ENCODE measurements at places on chromosomes 5 and 9.

DNA sequence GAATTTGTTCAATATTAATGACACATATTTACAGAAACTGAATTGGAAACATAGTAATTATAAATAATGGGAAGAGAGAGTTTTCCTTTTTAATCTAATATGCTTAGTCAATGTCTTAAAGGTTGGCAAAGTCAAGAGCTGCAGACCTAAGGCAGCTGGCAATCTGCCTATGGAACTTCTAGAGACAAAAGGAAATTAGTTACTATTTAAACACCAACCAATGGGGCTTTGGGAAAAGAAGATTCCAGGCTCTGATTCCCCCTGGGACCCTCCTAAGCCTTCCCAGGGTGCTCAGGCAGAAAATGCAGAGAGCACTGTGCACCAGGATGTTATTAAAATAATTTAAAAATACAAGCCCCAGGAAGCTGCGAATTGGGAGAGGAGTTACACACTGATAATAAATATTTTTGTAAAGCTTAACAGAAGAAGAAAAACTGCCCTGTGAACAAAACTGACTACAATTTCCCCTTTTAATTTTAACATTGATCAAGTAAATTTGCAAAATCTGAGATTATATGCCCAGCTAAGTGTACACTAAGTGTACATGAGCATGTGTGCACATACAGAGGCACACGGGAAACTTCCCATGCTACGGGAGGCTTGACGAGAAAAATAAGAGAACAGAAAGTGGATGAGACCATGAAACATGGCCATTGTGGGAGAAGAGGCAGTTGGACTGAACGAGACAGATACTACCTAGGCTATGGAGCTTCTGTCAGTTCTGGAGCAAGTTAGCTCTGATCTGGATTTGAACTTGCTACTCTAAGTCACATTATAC, 77.4 kb upstream of the ADAMTS16 start:
- no peak overlapping the region for H3K4me3 ChIP-seq
- peak overlapping the region; percentile 93 for H3K27ac ChIP-seq
- H3K36me3 ChIP-seq = no peaks in the 10 kb centered on the region
- no peak for DNase-seq
- no peaks in the 10 kb centered on the region for H3K27me3 ChIP-seq
- peaks cover 53% of the 10 kb centered on the region for H3K4me1 ChIP-seq

DNA sequence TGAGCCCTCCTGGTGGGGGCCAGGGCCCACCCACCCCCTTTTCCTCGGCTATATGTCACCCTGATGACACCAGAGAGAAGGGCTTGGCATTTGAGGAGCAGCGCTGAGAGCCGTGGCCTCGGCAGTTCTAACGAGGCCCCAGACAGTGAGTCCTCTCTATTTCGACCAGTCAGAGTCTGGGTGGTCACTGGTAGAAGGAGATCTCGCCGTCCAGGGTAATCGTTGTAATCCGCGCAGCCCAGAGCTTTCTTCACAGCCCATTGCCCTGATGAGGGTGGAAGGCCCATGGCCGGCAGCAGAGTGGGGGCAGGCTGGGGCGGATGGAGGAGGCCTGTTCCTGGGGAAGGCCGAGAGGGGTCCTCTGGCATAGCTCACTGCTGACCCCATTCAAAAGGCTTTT, 70.2 kb downstream of the PSMB7 start:
- H3K36me3 ChIP-seq = peaks cover 3% of the 10 kb centered on the region
- H3K27me3 ChIP-seq = no peaks in the 10 kb centered on the region
- no peak overlapping the region for H3K4me3 ChIP-seq
- H3K27ac ChIP-seq = no peak overlapping the region

- no peak overlapping the region for H3K27ac ChIP-seq
- H3K4me1 ChIP-seq = no peaks in the 10 kb centered on the region
- no peak for DNase-seq
- H3K27me3 ChIP-seq = no peaks in the 10 kb centered on the region
- no peak overlapping the region for H3K4me3 ChIP-seq
These were observed 338.9 kb upstream of the KLF9 start for GRCh38 chr9:70753311-70753710.

DNA sequence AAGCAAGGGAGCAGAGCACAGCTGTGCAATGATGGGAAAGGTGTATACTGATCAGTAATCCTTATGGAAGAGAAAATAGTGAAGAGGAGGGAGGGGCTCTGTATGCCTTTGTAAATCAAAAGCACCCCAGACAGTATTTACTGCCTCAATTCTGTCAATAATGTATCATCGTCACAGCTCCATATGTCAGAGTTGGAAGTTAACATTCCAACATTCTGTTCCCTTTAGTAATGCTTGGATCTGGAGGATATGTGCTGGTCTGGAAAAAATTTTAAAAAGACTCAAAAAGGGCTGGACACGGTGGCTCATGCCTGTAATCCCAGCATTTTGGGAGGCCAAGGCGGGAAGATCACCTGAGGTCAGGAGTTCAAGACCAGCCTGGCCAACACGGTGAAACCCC, 310.4 kb downstream of the ACTL7B start:
- no peaks in the 10 kb centered on the region for H3K36me3 ChIP-seq
- peaks cover 11% of the 10 kb centered on the region for H3K4me1 ChIP-seq
- no peaks in the 10 kb centered on the region for H3K27me3 ChIP-seq
- H3K27ac ChIP-seq = no peak overlapping the region
- no peak overlapping the region for H3K4me3 ChIP-seq

- no peaks in the 10 kb centered on the region for H3K36me3 ChIP-seq
- H3K4me3 ChIP-seq = no peak overlapping the region
- DNase-seq = no peak
- H3K27ac ChIP-seq = peak overlapping the region; percentile 19
These were observed 37.1 kb downstream of the FAM13B start for GRCh38 chr5:137995749-137996128.

DNA sequence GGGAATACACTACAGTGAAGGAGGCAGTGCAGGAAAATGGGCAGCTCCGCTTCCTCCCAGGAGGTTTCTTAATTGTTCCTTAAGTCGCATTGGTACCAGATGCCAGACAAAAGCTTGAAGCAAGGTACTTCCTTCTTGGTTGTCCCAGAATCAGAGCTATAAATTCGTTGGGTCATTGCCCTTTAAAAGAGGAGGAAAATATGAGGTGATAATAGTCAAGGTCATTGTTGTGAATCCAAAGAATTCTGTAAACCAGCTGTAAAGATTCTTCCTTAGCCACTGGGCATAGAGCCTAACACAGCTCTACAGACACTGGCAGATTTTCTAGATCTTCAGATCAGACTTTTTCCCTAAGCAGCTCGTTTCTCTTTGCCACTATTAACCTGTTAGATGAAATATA, 444.1 kb upstream of the TLE4 start:
- H3K27ac ChIP-seq = no peak overlapping the region
- no peaks in the 10 kb centered on the region for H3K27me3 ChIP-seq
- no peaks in the 10 kb centered on the region for H3K4me1 ChIP-seq
- no peaks in the 10 kb centered on the region for H3K36me3 ChIP-seq
- no peak overlapping the region for H3K4me3 ChIP-seq
